Osteocyte (in vitro differentiated cells): ENCODE measurements at places on chromosomes 16 and 17. TPM values are rescaled to one million over a fixed set of nuclear protein-coding genes. Genes with fewer than 3 reads are reported as not detected.

- DNase-seq: no peak
- H3K27ac ChIP-seq: no peak overlapping the region
- peaks cover 11% of the 10 kb centered on the region for H3K27me3 ChIP-seq
- no peaks in the 10 kb centered on the region for H3K36me3 ChIP-seq
- H3K4me1 ChIP-seq: peaks cover 9% of the 10 kb centered on the region
Observed at GRCh38 chr17:10186771-10187410, 11.5 kb downstream of the GAS7 start.

DNA sequence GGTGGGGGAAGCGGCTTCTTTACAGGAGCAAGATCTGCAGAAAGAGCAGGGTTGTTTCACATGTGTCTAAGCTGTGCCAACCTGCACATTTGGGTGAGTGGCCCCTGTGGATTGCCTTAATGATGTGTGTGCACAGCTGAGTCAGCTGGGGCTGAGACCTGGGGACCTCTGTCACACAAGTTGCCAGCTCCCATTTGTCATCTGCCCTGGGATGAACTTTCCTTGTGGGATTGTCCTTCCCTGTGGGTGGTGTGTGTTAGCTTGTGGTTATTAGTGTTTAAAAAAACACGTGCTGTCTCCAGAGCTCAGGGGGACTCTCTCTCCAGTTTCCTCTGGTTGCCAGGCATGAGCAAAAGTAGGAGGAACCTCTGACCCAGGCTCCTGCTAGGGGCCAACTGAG is 400.5 kb upstream of the CCL2 start:
- H3K4me1 ChIP-seq: no peaks in the 10 kb centered on the region
- H3K36me3 ChIP-seq: no peaks in the 10 kb centered on the region
- no peak overlapping the region for H3K4me3 ChIP-seq
- no peaks in the 10 kb centered on the region for H3K27me3 ChIP-seq

Gene TERB1
- total RNA-seq: 0.18 and 0.43 TPM in 2 replicates

Gene RNF222
- total RNA-seq: not detected in 2 replicates

Gene NOD2
- not detected in 2 replicates for total RNA-seq

Gene EPN3
- total RNA-seq: not detected in 2 replicates

Gene ZNRF1
- total RNA-seq: 30.9 and 32.1 TPM in 2 replicates

DNA sequence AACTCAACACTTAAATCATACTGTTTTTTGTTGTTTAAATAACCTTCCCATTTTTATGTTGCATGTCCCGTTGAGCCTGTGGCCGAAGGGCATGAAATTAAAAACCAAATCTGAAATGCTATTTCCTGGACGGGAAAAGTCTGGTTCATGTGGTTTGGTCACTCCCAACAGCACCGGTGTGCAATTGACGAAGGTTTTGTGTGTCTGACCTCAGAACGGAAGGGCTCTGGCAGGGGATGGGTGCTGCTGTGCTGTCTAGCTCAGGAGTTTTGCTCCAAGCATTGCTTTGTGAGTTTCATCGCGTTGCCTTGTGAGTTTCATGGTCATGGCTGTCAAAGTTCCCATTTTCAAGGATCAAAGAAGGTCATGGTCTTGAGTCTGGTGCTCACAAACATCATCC is 363.3 kb downstream of the XYLT1 start:
- no peaks in the 10 kb centered on the region for H3K36me3 ChIP-seq
- no peaks in the 10 kb centered on the region for H3K27me3 ChIP-seq
- DNase-seq: no peak
- no peaks in the 10 kb centered on the region for H3K4me1 ChIP-seq

- H3K36me3 ChIP-seq: no peaks in the 10 kb centered on the region
- no peak overlapping the region for H3K4me3 ChIP-seq
- H3K4me1 ChIP-seq: peaks cover 6% of the 10 kb centered on the region
- no peak for DNase-seq
- peaks cover 48% of the 10 kb centered on the region for H3K27me3 ChIP-seq
- H3K27ac ChIP-seq: no peak overlapping the region
Observed at GRCh38 chr17:6021627-6022026, 48.6 kb upstream of the WSCD1 start.

GRCh38 chr17:43015579-43015978 is 6.6 kb downstream of the VAT1 start:
- no peaks in the 10 kb centered on the region for H3K27me3 ChIP-seq
- no peak overlapping the region for H3K4me3 ChIP-seq
- peaks cover 26% of the 10 kb centered on the region for H3K4me1 ChIP-seq

- no peak for DNase-seq
- no peaks in the 10 kb centered on the region for H3K27me3 ChIP-seq
- no peaks in the 10 kb centered on the region for H3K36me3 ChIP-seq
- no peak overlapping the region for H3K4me3 ChIP-seq
Observed at GRCh38 chr16:25914357-25914962, 222.7 kb downstream of the HS3ST4 start.

Gene TMEM106A
- 7.2 and 9.0 TPM in 2 replicates for total RNA-seq

DNA sequence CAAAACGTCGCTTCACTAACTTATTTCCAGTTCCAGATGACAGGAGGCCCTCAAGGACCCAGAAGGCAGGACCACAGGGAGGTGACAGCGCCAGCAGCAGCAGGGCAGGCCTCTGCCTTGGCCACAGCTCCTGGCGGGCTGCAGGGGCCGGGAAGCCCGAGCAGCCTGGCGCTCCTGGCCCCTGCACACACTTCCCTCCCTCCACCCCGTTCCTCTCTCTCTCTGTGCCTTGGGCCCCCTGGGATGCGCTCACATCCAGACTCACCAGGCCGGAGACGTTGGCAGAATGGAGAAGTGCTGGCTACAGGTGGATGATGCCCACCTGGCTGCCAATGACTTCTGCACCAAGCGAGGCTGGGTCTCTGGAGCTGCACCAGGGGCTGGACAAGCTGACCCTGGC is 12.7 kb downstream of the ZNF594 start:
- no peak for DNase-seq
- no peak overlapping the region for H3K4me3 ChIP-seq
- no peaks in the 10 kb centered on the region for H3K4me1 ChIP-seq
- peaks cover 67% of the 10 kb centered on the region for H3K36me3 ChIP-seq

Gene RETREG3
- total RNA-seq: 80.1 and 85.0 TPM in 2 replicates

Gene UNC45B
- total RNA-seq: not detected in 2 replicates

DNA sequence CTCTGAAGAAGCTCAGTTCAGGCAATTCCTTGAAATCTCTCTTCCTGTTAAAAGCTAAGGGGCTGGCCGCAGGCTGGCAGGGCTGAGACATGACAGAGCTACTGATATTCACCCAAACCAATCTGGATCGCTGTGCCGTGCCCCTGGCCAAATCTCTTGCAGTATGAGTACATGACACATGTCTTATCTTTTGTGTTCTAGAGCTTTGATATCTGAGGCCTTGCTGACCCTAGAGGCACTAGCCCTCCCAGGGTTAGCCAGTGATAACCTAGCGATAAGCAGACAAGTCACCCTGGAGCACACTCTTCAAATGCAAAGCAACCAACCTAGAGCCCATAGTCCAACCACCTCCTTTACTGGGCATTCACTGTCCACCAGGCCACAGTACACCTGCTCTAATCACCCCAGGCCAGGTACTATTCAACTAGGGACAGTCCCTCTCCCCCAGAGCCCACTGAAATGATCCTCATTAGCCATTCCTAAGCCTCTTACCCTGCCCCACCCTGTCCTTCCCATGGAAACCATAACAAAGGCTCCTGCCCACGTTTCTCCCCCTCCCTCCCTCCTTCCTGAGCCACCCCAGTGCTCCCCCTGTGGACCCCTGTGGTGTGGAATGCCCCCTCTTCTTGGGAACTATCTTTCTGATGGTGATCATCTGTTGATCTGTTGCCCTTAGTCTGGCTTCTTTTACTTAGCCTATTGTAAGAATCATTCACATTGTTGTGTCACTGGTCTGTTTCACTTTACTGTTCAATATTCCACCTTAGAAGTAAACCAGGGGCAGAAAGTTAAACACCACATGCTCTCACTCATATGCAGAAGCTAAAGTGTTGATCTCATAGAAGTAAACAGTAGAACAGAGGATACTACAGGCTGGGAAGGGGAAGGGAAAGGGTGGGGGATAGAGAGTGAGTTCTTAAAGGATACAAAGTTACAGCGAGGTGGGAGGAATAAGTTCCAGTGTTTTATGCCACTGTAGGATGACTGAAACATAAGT is 52.5 kb downstream of the TEKT5 start:
- H3K27ac ChIP-seq: no peak overlapping the region
- no peaks in the 10 kb centered on the region for H3K4me1 ChIP-seq
- no peak for DNase-seq
- H3K27me3 ChIP-seq: peaks cover 3% of the 10 kb centered on the region
- H3K4me3 ChIP-seq: no peak overlapping the region

Gene PABPN1L
- total RNA-seq: not detected in 2 replicates

DNA sequence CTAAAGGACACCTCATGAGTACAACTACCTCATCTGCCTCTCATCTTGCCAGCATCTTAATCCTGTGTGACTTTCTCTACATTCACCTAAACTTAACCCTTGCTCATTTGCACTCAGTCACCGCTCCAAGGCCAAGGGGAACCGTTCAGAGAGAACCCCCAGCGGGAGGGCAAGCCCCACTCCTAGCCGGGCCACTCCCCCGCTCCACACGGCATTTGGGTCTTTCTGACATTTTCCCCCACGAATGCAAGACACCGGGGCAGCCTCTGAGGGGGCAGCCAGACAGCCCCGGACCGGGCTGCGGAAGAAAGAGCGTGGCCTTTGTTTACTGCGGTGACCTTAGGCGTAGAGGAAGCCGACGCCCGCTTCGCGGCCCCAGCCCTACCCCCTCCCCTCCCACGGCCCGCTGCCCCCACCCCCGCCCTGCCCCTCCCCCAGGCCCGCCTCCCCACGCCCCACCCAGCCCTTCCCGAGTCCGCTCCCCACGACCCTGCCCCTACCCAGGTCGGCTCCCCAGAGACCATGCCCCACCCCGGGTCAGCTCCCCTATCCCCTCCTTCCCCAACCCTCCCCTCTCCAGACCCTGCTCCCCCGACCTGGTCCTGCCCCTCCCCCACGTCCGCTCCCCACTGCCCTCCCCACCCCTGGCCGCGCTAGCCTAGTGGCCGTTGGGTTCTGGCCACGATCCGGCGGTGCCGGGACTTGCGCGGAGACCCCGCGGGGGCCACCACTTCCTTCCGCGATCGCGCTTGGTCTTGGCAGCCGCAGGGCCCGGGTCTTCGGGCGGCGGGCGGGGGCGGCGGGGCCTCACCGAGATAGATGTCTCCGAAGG is 789 bp downstream of the CSNK1D start:
- DNase-seq: no peak
- peaks cover 17% of the 10 kb centered on the region for H3K36me3 ChIP-seq

DNA sequence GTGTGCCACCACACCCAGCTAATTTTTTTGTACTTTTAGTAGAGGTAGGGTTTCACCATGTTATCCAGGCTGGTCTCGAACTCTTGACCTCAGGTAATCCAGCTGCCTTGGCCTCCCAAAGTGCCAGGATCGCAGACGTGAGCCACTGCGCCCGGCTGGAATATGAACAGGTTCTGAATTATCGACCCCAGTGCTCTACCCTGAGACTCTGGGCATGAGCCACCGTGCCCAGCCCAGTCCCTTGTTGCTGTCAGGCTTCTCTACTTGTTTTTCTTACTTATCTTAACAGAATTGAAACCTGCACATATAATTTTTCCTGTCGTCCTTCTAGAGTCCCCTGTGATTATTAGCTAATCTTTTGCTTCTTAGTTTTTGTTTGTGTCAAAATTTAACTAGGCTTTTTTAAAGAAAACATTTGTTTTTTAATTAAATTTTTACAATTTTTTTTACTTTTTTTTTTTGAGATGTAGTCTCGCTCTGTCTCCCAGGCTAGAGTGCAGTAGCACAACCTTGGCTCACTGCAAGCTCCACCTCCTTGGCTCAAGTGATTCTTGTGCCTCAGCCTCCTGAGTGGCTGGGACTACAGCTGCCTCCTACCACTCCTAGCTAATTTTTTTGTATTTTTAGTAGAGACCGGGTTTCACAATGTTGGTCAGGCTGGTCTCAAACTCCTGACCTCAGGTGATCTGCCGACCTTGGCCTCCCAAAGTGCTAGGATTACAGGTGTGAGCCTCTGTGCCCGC is 66.7 kb downstream of the AP2B1 start:
- no peak overlapping the region for H3K27ac ChIP-seq
- H3K27me3 ChIP-seq: no peaks in the 10 kb centered on the region
- H3K4me1 ChIP-seq: no peaks in the 10 kb centered on the region
- no peak for DNase-seq
- H3K36me3 ChIP-seq: peaks cover 46% of the 10 kb centered on the region
- H3K4me3 ChIP-seq: no peak overlapping the region

Gene TLE7
- total RNA-seq: not detected in 2 replicates

GRCh38 chr17:49891271-49891670 is 43.4 kb upstream of the TAC4 start:
- no peak overlapping the region for H3K4me3 ChIP-seq
- no peaks in the 10 kb centered on the region for H3K36me3 ChIP-seq
- H3K27ac ChIP-seq: no peak overlapping the region
- no peak for DNase-seq
- H3K4me1 ChIP-seq: peaks cover 3% of the 10 kb centered on the region

- DNase-seq: no peak
- H3K36me3 ChIP-seq: no peaks in the 10 kb centered on the region
- H3K27me3 ChIP-seq: no peaks in the 10 kb centered on the region
- H3K4me3 ChIP-seq: peak overlapping the region; percentile 20
- peaks cover 22% of the 10 kb centered on the region for H3K4me1 ChIP-seq
Observed at GRCh38 chr16:47732523-47733111, 271.5 kb downstream of the PHKB start.

GRCh38 chr16:84524346-84524920 is 20.0 kb upstream of the MEAK7 start:
- H3K4me1 ChIP-seq: peaks cover 14% of the 10 kb centered on the region
- H3K27ac ChIP-seq: no peak overlapping the region
- no peak for DNase-seq
- no peak overlapping the region for H3K4me3 ChIP-seq
- H3K36me3 ChIP-seq: peaks cover 2% of the 10 kb centered on the region
- no peaks in the 10 kb centered on the region for H3K27me3 ChIP-seq

- peaks cover 10% of the 10 kb centered on the region for H3K4me1 ChIP-seq
- DNase-seq: peak; percentile 54
- no peak overlapping the region for H3K4me3 ChIP-seq
- H3K27ac ChIP-seq: no peak overlapping the region
- H3K27me3 ChIP-seq: peaks cover 8% of the 10 kb centered on the region
Observed at GRCh38 chr17:20158580-20158979, 149.4 kb downstream of the SPECC1 start.

Gene PRSS33
- total RNA-seq: not detected in 2 replicates

- no peaks in the 10 kb centered on the region for H3K4me1 ChIP-seq
- peaks cover 18% of the 10 kb centered on the region for H3K27me3 ChIP-seq
- peak; percentile 92 for DNase-seq
- H3K4me3 ChIP-seq: no peak overlapping the region
- H3K27ac ChIP-seq: no peak overlapping the region
- peaks cover 11% of the 10 kb centered on the region for H3K36me3 ChIP-seq
Observed at GRCh38 chr16:66947302-66948065, 12.2 kb downstream of the CES2 start.

DNA sequence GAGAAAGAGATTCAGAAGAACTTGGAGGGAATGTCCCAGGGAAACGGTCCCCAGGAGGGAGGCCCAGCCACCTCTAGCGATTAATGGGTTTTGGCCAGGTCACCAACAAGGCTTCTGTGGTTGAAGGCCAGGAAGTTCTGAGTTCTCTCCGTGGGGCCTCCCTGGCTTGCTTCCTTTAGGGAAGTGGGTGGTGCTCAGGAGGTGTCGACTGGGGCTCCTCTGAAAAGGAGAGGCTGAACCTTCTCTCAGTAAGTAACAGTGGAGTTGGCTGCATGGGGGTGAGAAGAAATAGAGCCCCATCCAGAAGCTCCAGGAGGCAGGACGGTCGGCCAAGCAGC is 77.1 kb upstream of the GSE1 start:
- no peak overlapping the region for H3K27ac ChIP-seq
- DNase-seq: no peak
- peaks cover 8% of the 10 kb centered on the region for H3K4me1 ChIP-seq
- no peaks in the 10 kb centered on the region for H3K36me3 ChIP-seq

Gene NPIPA7
- 5.9 and 7.6 TPM in 2 replicates for total RNA-seq

- peaks cover 9% of the 10 kb centered on the region for H3K27me3 ChIP-seq
- no peak overlapping the region for H3K4me3 ChIP-seq
- no peak for DNase-seq
Observed at GRCh38 chr16:21060027-21060510, 90.6 kb downstream of the DNAH3 start.
